Neural crest cell (in vitro differentiated cells): ENCODE measurements at places on chromosomes 16 and 17.

DNA sequence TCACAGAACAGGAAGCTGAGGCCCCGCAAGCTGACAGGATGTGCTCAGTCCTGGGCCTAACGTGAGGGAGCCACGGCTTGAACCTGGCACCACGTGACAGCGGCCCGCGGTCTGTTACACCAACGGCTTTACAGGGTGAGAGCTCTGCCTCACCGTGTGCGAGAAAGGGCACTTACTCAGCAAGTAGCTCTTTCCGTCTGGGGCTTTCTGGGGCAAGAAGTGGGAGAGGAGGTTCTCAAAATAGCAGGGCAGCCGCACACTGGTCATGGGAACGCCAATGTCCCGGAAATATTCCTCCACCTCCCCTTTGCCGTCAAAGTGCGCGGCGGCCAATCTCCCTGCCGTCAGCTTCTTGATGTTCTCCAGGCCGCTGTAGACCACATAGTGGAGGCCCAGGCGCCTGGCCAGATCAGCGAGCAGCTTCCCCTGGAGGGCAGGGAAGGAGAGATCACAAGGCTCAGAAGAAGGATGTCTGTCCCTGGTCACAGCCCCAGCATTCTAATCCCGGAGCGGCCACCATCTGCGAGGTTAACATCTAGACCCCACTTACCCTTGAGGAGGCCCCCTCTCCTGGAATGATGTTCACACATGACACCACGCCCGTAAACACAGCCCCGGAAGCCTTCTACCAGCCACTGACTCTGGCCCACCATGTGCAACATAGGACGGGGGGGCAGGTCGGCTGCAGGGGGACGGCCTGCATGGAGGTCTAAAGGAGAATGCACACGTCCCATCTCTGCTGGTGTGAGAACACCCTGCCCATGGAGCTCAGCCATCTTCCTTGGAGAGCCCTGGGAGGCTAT, 8.2 kb downstream of the NMRAL1 start:
- DNase-seq: no peak

DNA sequence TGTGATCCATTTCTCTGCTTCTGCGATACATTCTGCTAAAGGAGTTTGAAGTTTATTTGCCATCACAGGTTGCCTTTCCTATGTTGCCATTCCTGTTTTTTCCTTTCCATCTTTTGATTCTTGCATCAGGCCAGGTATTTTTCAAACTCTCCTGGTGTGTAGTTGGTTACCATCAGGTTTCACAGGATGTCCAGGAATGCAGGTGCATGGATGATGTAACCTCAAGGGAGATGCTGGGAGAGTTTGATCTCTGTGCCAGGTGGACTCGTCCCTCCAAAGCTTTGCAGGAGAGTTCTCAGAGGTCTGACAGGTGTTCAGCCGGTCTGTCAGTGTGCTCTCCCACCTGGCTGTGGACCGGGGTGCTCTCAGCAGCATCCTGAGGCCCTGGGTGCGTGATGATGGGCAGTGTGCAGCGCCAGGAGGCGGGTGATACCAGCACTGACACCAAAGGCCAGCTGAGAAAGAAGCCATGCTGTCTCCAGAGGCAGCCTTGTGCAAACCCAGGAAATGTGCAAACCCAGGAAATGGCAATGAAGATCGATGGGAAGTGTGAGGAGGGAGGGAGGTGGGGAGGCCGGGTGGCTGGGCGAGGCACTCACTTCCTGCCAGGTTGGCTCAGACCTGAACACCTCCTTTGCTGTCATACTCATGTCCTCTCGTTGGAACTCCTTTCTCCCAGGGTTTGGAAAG, 1.7 kb downstream of the ATP2C2 start:
- DNase-seq: no peak

GRCh38 chr17:32345951-32346600, 3.9 kb upstream of the ZNF207 start:
- no peak for DNase-seq

GRCh38 chr17:10266296-10266876, 68.0 kb upstream of the GAS7 start:
- DNase-seq: no peak

GRCh38 chr17:81659038-81659437, 2.7 kb upstream of the PDE6G start:
- DNase-seq: no peak

- DNase-seq: no peak
These were observed 826 bp upstream of the MPO start for GRCh38 chr17:58281511-58282011.

DNA sequence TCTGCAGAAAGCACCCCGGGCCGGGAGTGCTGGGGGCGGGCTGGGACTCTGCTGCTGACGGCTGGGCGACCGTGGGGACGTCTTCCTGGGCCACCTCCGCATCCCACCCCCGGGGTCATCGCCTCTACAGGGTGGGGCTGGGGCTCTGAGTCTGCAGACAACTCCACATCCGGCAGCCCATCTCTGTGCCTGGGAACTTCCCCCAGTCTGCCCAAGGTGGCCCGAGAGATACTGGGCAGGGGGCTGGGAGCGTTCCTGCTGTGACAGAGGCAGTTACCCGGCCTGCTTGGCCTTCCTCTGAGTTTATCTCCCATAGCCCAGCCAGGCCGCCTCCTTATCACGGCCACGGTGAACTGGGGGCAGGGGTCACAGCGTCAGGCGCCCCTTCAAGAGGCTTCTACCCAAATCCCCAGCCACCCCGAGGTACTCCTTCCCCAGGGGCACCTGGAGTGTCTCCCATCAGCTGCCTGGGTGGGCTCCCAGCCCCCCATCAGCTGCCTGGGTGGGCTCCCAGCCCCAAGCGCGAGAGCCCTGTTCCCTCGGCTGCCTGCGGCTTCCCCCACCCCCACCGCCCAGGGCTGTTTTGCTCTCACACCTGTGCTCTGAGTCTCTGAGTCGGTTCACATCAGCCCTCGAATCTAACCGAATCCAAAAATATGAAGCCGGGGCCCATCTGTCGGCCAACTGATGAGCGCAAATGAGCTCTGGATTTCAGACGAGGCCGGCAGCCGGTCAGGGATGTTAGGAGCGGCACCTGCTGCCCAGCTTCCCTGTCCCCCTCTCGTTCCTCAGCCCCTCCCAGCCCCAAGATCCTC, 15.6 kb upstream of the CBFA2T3 start:
- DNase-seq: no peak

GRCh38 chr16:27437946-27438345, 36.0 kb downstream of the IL21R start:
- no peak for DNase-seq
